ENCODE measurements at places on chromosomes 5 and 9.

DNA sequence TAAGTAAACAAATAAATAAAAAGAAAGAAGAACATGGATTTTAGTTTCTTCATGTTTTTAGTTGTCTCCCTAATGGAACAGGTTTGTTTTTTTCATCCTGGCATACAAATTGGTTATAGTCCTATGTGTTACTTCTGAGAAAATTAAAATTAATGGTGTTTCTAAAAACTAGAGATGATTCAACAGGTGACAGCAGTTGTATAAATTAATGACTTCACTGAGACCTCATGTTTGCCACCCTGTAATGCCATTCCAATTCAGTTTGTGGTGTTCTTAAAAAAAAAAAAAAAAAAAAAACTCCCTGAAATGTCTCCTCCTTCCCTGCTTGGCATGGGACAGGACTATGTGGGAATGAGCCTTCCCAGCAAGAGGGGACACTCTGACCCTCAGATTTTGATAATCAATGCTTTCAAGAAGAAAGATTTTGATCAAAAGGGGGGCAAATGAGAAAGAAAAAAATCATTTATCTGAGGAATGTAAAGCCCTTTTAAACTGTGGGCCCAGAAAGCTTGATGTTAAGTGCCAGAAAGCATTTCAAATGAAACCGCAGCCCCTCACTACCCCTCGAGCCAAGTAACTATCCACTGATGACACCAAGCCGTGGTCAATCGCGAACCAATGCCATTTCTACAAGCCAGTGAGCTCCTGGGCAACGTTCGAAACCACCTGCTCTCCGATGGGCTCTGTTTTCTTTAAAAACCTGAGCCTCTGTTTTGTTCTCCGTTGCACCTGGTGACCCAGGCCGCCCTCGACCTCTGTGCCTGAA lies 941 bp downstream of the EXD3 start:
- no peak for DNase-seq

- no peak for DNase-seq
Measured at GRCh38 chr5:76482984-76483383, 79.9 kb downstream of the IQGAP2 start.

DNA sequence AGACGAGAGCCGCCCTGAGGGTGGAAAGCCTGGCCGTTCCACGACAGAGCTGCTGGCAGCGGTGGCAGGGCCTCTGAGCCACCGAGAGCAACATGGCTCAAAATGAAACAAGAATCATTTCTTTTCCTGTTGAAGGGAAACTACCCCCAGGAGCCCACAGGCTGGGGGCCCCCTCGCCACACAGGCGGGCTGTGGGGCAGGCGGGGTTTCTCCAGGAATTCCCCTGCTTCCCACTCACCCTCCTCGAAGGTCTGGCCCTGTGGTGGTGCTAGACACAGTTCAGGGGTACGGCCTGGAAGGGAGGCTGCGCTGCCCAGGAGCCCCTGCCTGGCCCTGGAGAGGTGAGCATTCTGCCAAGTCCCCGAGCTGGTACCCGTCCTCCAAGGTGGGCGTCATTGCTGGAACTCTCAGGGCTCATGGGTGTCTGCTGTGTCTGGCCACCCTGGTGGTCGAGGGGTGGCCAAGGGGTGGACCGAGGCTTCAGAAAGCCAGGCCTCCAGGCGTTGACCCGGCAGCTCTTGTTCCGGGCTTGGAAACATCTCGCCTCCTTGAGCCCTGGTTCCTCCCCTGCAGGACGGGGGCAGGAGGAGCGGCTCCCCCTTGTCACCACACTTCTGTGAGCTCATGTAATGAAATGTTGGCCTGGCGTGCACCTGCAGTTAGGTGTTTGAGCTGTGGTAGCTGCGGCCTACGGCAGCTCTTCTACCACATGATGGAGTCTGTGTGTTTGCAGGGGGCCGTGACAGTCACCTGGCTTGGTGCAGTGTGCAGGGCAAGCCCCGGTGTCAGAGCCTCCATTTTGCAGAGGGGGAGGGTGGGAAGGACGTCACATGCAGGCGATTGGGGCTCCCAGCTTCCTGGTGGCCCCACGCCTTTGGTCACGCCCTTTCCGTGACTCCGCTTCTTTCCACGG lies 65.3 kb downstream of the RXRA start:
- DNase-seq: no peak

- no peak for DNase-seq
Measured at GRCh38 chr9:85890962-85891361, 50.0 kb upstream of the NAA35 start.

DNA sequence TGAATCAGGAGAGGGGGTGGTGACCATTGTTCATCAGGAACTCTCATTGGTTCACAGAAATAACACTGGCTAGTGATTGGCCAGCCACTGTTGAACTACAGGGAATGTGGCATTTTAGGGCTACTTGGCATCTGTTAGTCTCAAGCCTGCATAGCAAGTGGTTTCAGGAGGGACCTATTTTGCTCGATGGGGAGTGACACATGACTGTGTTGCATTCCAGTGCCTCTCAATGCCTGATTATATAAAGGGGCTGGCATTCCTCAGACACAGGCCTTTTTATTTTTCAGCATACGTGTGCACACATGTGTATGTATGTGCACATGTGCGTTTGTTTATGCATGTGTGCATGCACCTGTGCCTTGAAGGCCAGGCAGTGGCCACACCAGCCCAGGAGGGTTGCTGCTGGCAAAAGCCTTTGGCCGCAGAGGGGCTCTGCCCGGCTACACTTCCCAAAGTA lies 23.2 kb downstream of the FGD3 start:
- DNase-seq: no peak

DNA sequence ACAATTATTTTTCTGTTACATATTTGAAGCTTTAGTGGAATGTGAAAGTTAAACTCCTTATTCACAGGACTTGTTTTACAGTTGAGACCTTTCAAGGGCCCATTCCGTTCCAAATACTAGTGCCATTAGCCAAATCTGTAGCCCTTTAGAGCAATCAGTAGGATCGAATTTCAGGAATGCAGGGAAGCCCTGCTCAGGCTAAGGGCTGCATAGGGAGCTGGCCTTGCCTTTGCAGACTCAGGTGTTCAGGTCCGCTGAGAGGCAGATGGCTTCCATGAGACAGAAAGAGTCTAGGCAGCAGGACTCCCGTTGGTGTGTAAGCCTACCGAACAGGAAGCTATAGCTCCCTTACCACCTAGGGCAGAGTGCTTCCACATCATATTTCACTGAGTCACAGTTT lies 150.1 kb upstream of the SLC27A6 start:
- DNase-seq: no peak

Data from activated naive CD4-positive, alpha-beta T cell (primary cell).